ENCODE measurements at places on chromosomes 16 and 17.

- no peak for DNase-seq
These were observed 22.1 kb downstream of the NOS2 start for GRCh38 chr17:27778183-27778582.

DNA sequence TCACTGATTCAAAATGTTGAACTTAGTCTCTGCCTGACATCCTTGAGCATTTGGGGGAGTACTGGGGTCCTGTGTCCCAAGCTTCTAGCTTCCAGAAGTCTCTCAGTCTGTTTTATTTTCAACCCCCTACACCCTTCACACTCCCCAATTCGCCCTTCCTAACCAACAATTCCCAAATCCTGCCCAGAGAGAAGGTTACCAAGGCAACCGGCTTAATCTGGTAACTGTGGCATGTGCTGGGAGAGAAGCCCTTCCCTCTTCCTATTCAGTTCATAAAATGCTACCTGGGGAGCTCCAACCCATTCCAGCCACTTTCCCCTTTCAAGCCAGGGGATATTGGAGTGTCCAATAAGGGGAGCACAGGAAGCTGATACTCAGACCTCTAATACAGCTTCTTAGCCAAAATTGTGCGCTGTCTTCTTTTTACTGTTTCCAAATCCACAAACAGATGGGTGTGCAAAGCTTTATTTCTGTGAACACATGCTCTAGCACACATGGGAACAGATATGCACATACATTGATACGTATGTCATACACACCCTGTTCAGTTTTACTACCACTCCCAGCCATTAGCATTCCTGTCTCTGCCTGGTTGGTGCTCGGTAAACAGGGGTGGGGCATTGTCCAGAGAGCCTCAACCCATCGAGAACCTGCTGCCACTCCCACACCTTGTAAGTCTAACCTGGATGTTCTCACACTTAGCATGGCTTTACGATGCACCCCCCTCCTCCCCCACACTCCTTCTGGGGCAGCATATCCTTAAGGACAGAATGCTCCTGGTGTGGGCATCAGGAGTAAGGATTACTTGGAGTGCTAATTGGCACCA lies 1.1 kb upstream of the RAPGEFL1 start:
- DNase-seq = no peak

DNA sequence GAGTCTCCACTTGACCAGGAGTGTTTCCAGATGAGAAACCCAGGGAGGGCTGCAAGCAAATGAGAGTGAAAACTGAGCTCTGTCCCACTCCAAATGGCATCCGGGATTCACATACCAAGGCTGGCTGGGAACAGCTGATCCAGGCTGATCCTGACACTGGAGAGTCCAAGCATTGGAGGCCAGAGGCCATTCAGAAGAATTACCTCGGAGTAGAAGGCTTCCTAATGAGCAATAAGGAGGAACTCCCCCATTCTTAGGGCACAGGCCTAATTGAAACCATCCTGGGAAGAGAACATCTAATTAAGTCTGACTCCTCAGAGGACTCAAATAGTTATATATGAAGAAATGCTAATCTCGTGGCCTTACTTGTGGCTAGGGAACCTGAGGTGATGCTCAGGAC lies 142.8 kb downstream of the PRKCA start:
- no peak for DNase-seq

- no peak for DNase-seq
These were observed 113.7 kb upstream of the DHX40 start for GRCh38 chr17:59451706-59452105.

GRCh38 chr16:68065716-68066305 lies 19.4 kb upstream of the NFATC3 start:
- no peak for DNase-seq

DNA sequence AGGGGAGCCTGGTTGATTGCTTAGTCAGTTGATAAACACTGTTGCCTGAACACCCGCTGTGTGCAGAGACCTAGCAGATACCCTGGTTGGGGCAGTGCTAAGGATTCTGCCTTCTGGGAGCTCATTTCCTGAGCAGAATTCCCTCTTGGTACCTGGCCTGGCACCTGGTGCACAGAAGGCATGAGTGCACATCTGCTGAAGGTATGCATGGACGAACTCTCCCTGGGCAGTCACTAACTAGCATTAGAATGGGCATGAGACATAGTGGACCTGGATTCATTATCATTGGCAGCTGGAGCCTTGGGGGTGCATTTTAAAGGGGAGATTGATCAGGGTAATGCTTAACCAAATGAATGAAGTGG lies 13.1 kb downstream of the ADCY7 start:
- DNase-seq = no peak

DNA sequence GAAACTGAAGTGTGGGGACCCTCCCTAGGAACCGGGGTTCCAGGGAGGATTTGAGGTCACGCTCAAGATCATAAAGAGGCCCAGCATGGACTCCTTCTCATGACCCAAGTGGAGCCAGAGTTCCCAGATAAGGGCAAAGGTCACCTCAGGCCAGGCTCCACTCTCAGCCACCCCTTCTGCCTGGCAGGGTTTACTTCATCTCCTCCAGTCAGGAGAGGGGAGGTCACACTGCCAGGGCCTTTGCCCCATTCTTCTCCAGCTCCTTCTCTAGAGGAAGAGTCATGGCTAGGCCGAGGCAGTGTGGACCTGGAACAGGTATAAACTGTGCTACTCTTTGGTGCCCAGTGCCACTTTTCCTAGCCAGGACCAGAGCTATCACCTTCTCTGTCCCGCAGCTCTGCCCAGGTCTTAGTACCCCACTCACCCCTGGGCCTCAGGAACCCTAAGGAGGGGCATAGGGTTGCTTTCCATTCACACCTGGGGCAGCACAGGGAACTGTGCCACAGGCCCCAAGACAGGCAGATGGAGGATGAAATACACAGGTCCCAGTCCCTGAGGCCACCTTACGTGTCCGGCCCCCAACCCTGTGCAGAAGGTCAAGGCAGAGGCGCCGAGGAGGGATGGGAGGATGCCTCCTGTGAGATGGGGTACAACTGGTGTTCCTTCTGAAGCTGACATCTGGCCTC lies 879 bp upstream of the ACSF2 start:
- no peak for DNase-seq
